Immature natural killer cell (primary cell): ENCODE measurements at places on chromosomes 6 and 20. TPM values are rescaled to one million over a fixed set of nuclear protein-coding genes. Genes with fewer than 3 reads are reported as not detected.

The OXT gene
- polyA plus RNA-seq, result not detected

- DNase-seq, result no peak
These were observed 11.5 kb upstream of the MUC22 start for GRCh38 chr6:30998785-30999184.

- peak; percentile 44 for DNase-seq
These were observed 47.7 kb downstream of the AKAP7 start for GRCh38 chr6:131182991-131183425.

- DNase-seq, result no peak
These were observed 3.9 kb upstream of the SULF2 start for GRCh38 chr20:47789081-47789763.

DNA sequence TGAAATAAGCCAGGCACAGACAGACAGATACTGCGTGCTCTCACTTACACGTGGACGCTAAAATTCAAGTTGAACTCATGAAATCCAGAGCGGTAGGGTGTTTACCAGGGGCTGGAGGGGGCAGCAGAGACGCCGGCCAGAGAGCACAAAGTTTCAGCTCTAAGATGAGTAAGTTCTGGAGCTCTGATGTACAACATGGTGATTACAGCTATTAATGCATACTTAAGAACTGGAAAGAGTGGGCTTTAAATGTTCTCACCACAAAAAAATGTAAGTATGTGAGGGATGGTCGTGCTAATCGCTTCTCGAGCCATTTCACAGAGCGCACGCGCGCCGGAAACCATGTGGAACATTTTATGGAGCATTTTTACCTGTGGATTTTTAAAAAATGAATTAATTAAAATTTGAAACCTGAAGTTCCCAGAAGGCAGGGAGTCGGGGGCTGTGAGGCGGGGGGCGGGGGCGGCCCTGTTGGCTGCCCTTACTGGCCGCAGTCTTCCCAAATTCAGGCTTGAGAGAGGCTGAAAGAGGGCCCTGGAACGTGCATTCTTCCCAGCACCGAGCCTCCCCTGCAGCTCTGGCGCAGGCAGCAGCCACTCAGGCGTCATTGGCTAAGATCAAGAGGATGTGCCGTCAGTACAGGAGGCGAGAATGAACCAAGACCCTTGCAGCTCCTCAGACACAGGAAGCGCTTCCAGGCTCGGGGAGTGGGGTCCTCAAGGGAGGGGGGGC is 8.5 kb upstream of the SLCO4A1 start:
- no peak for DNase-seq

GRCh38 chr6:68575765-68576439 is 59.2 kb upstream of the ADGRB3 start:
- DNase-seq, result no peak
